NCI-H526 treated with DMSO at 0.1 percent for 48 hours (cell line): ENCODE measurements at places on chromosomes 7 and 10.

- DNase-seq, result peak; percentile 89
Observed at GRCh38 chr7:90708841-90709317, 112.8 kb downstream of the CDK14 start.

GRCh38 chr10:127878475-127879055 is 14.2 kb downstream of the CLRN3 start:
- no peak for DNase-seq

- no peak for DNase-seq
Observed at GRCh38 chr7:16417906-16418305, 3.4 kb downstream of the CRPPA start.

GRCh38 chr7:106071356-106071998 is 40.6 kb downstream of the SYPL1 start:
- DNase-seq, result peak; percentile 50

DNA sequence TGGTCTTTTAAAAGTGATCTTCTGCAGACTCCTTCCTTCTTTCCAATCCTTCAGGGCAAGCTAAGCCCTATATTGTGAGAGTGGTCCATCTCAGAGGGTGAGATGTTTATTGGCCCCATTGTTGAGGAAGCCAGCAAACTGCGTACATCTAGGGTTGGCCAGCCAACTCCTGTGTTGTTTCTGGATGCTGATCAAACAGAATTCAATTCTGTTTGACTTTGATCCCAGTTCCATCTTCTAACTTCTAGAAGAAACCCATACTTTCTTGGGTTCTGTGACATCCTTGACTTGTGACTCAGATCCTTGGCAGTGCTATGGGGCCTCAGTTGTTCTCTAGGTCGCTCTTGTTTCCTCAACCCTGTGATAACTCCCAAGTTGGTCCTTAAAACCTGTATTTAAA is 116.2 kb downstream of the LSMEM1 start:
- no peak for DNase-seq

GRCh38 chr10:129968853-129969183 is 4.7 kb upstream of the EBF3 start:
- peak; percentile 51 for DNase-seq

- no peak for DNase-seq
Observed at GRCh38 chr7:77913977-77914607, 115.5 kb downstream of the PHTF2 start.

DNA sequence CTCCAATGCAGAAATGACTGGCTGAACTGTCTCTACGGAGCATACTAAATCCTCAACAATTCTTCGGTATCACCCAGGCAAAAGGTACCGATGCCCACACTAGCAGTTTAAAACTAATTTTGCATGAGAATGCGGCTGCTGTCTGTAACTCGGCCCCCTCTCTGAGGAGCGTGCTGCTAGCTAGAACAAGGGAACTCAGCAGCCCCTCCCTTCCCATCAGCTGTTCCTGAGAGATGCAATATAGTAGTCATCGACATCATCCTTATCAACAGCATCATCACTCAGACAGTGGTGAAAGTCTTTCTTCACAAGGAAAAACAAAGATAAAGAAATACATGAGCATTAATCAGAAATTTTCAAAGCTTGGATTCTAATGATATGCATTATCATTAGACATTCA is 189.1 kb upstream of the FRMD4A start:
- no peak for DNase-seq

DNA sequence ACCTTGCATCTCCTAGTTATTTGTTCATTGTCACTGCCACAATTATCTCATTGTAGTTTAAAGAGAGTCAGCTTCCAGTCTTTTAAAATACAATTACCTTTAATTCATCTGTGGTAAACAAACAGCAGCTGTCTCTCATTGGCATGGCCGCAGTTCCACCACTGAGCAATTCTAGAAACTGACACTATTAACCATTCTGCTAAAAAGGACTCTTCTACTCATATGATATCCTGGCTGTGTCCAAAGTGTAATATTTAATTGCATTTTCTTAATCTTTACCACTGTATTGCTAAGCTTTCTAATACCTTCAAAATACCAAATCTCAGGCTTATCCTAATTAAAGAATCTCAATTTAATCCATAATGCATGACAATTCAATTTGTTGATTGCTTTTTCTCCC is 639.0 kb downstream of the AUTS2 start:
- DNase-seq, result no peak
